ENCODE measurements at places on chromosomes 7 and 10.
A peak's percentile ranks its signal among the peaks of the same experiment; 100 is the strongest.

- DNase-seq = no peak
Measured at GRCh38 chr7:86207740-86208139, 436.0 kb upstream of the GRM3 start.

DNA sequence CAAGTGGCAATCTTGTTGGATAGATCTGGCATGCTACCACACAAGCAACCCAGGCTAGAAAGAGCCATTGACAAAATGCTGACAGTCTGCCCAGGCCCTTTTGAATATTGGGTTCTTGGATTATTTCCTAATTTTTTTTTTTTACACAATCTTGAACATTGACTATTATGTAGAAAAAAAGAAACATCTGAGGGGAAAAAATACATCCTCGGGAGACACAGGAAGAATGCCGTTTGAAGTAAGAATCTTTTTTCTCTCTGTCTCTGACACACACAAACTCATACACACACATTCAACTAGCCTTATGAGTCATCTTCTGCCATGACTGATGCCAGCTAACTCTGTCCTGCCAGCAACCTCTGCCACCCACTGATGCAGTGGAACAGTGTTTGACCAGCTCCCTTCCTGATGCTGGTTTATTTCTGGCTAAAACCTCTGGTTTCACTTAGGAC, 47.2 kb downstream of the SORBS1 start:
- no peak for DNase-seq

DNA sequence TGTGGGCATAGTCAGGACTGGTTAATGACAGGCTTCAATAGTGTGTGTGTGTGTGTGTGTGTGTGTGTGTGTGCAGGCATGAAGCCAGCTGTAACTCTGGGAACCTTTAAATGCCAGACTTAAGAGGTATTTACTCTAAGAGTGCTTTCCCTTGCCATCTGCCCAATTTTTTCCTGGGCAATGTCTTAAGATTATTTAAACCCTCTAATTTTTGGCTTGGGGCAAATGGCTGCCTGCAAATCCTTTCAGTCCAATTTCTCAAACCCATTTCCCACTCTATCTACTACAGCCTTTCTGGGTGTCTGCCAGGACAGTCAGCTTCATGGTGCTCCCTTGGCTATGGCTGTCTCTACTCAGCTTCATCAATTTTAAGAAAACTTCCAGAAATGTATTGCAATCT, 62.6 kb upstream of the C1GALT1 start:
- no peak for DNase-seq

GRCh38 chr10:5461914-5462840, 37.2 kb downstream of the CALML5 start:
- no peak for DNase-seq

DNA sequence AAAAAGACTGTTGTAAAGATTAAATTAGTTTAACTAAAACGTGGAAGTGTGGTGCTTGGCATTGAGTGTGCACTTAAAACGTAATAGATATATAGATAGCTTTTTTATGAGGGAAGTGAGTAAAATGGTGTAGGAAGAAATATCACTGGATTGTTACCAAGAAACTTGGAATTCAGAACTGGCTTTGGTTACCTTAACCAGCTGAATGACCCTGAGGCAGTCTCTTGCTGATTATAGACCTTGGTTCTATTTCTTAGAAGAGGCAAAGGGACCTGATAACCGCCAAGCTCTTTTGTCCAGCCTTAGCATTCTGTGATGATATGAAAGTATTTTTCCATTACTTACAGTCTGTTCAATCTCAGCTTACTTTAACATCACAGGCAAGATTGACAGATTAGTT, 3.8 kb downstream of the REEP3 start:
- DNase-seq = no peak

DNA sequence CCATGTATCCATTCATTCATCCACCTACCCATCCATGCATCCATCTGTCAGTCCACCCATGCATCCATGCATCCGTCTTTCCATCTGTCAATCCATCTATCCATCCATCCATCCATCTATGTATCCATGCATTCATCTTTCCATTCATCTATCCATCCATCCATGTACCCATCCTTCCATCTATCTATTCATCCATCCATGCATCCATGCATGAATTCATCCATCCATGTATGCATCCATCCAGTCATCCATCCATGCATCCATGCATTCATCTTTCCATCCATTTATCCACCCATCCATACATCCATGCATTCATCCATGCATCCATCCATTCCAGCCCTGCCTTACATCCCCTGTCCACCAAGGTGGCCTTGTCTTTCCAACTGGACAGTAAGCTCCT, 45.7 kb downstream of the SORCS3 start:
- no peak for DNase-seq

- no peak for DNase-seq
Measured at GRCh38 chr7:69941077-69941651, 342.9 kb downstream of the AUTS2 start.

DNA sequence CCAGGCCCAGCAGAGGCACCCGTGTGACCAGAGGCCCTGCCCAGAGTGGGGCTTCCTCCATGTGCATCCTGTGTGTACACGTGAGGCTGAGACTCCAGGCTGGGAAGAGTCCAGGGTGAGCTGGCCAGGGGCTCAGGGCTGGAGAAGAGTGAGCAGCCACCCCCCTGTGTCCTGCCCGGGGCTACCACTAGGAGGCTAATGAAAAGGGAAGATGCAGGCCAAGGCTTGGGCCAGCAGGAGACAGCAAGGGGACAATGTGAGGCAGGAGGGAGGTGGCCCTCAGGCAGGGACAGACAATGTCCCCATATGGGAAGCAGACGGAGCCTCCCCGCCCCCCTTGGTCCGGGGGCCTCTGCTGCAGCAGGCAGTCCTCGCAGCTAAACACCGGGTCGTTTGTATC, 102.0 kb downstream of the HIF1AN start:
- no peak for DNase-seq

- DNase-seq = peak; percentile 7
Measured at GRCh38 chr7:30445770-30446169, 32.8 kb downstream of the NOD1 start.
